Stimulated activated CD8-positive, alpha-beta memory T cell treated with anti-CD3 and anti-CD28 coated beads, Interleukin-4, amount 100 ng/mL, for 1 hour (primary cell): ENCODE measurements at places on chromosomes 3 and 15.

DNA sequence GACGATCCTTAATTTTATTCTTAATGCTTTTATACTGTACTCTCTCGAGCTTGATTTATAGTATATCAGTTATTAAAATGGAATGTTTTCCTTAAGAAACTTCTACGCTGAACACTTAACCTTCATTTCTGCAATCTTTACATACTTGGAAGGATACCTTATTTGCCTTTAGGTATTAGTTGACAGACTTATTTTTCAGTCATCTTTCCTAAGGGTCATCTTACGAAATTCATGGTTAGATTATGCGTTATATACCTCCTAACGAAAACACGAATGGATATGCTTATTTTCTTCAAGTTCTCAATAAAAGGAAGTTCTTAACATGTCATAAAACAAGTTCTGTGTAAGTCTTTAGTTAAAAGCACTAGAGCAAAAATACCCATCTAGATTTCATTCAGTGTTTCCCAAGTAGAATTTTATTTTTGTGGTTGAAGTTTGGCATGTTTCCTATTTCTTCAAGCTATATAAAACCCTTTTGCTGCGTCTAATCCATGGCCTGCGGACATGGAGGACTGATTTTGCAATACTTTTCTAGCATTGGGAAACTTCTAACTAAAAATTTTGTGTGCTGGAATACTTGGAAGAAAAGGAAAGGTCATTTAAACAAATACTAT is 231.3 kb downstream of the TP63 start:
- no peak for DNase-seq

DNA sequence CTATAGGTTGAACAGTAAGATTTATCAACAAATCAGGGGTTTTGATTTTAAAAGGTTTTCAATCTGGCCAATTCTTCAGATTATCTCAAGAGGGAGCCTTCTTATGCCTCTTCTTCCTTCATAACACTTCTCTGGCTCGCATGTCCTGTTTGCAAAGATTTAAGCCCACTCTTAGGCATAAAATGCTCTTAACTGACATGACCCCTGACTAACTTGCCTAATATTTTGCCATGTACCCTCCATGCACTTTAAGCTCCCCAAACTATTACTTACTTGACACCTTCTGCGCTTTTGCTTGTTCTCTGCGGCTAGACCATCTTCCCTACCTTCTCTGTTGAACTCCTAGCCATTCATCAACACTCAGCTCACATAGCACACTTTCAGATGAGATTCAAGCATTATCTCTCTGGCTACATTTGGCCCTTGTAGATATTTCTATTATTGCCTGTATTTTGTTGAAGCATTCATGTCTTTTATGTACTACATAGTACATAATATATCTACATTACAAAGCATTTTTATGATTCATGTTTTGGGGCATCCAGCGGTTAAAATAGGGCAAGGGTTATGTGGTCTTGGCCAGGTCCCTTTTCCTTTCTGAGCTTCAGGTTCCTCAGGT is 1.0 kb upstream of the ARIH1 start:
- no peak for DNase-seq

GRCh38 chr3:62114763-62115162 is 258.6 kb downstream of the FEZF2 start:
- DNase-seq = no peak

DNA sequence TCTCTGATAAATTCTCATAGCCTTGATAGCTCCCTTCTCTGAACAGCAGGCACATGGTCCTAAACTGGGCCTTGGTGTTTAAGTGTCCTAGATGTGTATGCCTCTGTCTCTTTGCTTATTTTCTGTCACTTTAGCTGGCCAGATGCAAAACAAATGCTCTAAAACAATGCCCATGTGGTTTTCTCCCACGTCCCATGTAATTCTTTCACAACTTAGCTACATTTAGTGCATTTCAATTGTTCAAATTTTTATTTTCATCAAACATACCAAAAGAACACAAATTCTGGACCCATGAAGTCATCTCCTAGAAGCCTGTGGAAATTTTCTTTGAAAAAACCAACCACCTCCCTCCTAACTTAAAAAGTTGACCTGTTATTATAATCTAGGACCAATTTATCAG is 491.3 kb upstream of the AGTR1 start:
- no peak for DNase-seq

DNA sequence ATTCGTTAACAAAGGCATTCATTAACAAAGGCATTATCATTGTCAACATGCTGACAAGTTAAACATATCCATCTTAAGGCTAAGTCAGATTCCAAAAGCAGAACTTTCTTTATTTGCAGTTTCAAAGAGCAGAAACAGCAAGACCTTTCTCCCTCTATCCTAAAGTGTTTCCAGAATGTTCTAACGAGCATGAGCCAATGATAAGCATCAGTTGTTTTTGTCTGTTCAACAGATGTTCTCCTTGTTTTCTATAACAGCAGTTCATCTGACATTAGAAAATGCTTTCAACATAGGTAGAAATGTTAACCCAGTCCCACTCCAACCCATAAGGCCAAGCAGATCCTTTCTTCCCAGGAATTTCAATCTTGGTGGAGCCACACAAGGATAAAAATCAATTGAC is 77.6 kb upstream of the POMGNT2 start:
- no peak for DNase-seq

DNA sequence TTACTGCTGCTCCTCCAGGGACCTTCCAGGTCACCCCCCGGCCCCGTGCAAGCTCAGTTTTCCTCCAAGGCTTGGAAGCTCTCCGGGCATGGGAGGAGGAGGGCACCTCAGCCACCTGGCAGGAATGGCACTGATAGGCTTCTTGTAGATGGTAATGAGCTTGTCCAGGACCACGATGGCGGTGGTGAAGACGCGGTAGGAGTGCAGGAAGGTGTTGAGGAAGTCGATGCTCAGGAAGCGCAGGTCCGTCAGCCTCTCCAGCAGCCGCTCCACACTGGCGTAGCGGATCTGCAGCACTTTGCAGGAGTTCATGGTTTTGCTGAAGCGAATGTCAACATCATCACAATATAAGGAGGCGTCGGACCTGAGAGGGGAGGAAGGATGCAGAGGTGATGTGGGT is 61.2 kb upstream of the CTSH start:
- no peak for DNase-seq

GRCh38 chr15:91480426-91480825 is 373.1 kb upstream of the SLCO3A1 start:
- DNase-seq = no peak

DNA sequence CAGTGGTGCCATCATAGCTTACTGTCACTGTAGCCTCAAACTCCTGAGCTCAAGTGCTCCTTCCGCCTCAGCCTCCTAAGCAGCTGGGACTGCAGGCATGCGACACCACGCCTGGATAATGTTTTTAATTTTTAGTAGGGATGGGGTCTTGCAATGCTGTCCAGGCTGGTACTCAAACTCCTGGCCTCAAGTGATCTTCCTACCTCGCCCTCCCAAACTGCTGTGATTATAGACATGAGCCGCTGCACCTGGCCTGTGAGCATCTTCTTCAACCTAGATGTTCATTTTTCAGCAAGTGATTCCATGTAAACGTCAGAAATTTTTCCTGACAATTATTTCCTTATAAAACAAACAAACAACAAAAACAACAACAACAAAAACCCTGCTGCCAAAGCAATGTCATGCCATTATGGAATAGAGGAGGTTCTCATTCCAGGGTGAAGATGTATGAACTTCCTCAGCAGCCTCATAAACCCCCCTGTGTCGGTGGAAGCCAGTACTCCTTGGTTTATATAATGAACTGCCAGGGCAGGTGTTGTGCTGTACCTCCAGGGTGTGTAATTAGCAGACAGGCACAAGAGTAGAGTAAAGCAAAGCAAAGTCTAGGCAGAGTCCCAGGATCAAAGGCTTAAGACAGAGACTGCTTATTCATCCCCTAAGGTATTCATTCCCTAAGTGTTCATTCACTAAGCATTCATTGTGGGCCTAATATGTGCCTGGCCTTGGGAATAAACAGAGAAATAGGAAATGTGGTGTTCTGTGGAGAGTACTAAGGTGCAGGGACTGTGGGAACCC is 44.6 kb downstream of the NR2C2 start:
- no peak for DNase-seq

- DNase-seq = no peak
These were observed 61.5 kb downstream of the P3H2 start for GRCh38 chr3:190059242-190059590.
